ENCODE measurements at places on chromosomes 2 and 18.

- DNase-seq: no peak
Observed at GRCh38 chr2:130346741-130347066, 4.0 kb downstream of the IMP4 start.

DNA sequence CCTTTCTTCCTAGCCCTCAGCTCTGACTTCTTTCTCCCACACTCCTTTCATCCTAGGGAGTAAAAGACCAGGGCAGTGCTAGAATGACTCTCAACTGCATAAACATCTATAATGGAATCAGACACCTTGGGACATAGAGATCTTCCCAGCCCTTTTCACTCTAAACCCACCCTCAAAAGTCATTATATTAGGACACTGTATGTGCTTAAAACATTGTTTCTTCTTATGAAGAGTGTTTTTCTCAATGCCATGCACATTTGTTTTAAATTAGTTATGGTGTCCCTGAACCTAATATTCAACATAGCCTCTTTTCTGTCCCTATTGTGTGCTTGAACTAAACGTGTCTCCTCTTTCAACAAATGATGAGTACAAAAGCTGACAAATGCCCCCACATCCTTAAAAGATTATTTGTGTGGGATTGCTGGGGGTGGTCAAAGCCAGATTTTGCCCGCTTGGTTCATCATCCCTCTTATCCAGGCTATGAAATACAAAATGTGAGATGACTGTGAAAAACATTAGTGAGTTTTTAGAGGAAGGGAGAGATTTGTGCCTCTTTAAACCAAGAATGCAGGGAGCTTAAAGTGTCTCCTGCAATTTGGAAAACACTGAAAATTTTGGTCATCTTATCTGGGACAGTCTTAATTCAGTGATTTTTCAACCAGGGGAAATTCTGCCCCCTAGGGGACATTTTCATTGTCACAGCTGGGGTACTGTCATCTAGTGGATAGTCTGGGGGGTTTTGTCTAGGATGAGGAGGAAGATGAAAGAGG is 29.0 kb downstream of the SERPINB5 start:
- DNase-seq: peak; percentile 40

DNA sequence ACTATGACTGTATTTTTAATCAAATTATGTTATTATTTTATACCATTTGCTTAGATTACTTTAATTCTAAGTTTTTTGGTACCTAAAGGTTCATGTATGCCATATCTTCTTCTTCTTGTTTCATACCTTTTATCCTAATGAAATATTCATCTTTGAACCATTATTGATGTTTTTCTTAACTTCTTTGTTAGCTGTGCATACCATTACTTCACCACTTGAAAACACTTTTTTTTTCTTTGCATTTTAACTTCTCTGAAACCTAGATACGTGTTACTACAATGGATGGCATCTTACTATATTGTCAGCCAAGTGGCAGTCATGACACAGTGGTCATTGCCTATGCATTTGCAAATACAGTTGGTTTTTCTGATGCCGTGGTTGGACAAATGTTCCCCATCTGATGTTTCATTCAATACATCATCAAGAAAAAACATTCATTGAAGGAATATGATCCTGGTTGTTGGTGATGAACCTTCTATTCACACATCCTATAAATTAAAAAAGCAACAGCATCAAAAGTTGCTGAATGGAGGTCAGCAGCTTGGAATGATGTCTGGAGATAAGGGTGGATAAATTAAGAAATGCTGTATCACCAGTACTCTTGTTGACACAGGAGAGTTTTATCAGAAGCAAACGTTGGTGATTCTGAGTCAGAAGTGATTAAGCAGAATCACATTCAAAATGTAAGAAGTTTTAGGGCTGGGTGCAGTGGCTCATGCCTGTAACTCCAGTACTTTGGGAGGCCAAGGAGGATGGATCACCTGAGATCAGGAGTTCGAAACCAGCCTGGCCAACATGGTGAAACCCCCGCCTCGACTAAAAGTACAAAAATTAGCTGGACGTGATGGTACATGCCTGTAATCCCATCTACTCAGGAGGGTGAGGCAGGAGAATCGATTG is 7.4 kb downstream of the IL36A start:
- DNase-seq: no peak

DNA sequence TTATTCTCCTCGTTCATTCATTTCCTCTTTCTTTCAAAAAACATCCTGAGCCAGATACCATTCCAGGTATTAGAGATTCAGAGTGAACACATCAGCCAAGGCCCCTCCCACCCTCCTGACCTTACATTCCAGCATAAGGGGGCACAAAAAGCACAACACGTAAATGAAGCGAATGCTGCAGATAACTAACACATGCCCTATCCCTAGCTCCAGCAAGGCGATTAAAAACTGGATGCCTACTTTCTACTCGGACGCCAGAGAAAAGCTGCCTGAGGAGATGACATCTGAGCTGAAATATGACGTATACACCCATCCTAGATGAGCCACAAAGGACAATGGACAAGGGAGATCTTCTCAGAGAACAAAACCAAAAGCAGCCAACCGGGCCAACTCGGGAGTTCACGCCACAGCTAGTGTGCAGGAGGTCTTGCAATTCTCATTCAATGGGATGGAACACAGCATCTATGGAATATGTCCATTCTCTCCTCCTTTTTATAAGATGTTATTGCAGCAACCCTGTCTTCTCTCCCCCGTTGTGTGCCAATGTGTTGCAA is 33.5 kb downstream of the FEZ2 start:
- DNase-seq: no peak

GRCh38 chr18:66616523-66616983 is 12.7 kb upstream of the CDH19 start:
- DNase-seq: peak; percentile 76

DNA sequence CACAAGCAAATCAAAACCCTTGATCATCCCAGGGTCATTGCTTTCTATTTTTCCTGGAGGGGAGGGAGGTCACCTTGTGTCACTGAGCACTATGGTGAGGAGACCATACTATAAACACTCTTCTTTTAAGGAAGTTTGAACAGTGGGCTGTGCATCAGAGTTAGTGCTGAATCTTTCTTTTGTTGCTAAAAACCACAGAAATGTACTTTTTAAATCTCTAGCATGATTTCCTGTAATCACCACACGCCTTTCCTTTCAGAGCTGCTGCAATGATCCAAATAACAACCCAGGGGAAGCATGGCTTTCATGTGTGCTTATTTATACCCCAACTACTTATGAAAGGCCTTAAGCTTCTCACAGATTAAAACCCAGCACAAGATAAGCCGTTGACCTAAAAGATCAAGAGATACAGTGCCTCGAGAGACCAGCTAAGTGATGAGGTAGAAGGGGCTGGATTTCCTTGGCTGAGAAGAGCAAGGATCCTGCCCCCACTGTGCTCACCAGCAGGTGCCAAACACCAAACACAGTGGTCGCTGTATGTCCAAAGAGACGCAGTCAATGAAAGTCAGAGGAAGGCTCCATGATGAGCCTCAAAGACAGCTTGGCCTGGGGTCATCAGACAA is 34.7 kb downstream of the TRABD2A start:
- DNase-seq: peak; percentile 83

DNA sequence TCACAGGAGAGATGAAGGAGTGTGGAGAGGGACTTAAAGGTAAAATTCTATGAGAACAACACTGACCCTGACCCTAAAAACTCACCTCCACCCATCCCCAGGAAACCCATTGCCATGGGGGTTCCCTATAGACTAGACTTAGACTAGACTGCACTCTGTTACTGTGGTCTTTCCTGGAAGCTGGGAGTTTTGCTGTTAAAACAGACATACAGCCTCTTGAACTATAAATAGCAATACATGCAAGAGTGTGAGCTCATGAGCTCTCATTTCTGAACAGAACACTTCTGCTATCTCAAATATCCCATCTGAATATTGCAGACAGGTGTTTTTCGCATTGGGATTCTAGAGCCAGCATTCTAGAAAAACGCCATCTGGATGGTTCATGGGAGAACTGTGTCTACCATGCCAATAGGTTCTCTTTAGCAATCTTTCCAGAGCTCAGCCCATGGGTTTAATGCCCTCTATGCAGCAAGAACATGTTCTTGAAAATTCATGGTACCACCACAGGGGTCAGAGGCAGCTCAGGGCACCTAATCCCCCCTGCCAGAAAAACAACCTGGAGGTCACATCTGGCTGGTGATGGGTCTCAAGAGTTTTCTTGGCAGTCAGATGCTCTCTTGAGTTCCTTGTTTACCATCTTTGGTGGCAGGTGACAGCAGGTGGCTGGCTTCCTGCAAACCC is 51.9 kb downstream of the SLC14A2 start:
- DNase-seq: no peak

DNA sequence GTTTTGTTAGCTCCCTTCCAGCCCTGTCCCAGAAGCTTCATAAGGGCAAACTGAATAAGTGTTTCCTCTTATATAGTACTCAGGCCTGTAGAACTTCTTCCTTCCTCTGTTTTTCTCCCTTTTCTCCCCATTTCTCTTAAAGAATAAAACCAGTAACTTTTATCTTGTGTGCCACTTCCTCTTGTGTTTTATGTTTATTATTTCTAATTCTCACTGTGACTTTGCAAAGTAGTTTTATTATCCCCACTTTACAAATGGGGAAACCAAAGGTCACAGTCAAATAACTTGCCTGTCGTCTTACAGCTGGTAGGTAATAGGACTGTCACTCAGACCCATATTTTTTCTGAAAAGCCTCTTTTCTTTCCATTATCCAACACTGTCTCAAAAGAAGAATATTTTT is 42.4 kb downstream of the RBBP8 start:
- DNase-seq: no peak
